IgD-negative memory B cell (primary cell): ENCODE measurements at places on chromosomes 1 and 21. TPM values are rescaled to one million over a fixed set of nuclear protein-coding genes. Genes with fewer than 3 reads are reported as not detected.

The NTMT2 gene
- not detected for polyA plus RNA-seq

The OR6N1 gene
- polyA plus RNA-seq = not detected

The A3GALT2 gene
- not detected for polyA plus RNA-seq

The GUCA2A gene
- not detected for polyA plus RNA-seq

The KIF17 gene
- polyA plus RNA-seq = not detected

The GPR25 gene
- 41.1 TPM for polyA plus RNA-seq

The GBP4 gene
- 10.1 TPM for polyA plus RNA-seq

The CD5L gene
- not detected for polyA plus RNA-seq

The UBXN10 gene
- polyA plus RNA-seq = 0.39 TPM

The MXRA8 gene
- polyA plus RNA-seq = not detected

The MTX1 gene
- 41.7 TPM for polyA plus RNA-seq
